Liver (tissue), 10 donors: ENCODE measurements at places on chromosomes 6 and 20.

DNA sequence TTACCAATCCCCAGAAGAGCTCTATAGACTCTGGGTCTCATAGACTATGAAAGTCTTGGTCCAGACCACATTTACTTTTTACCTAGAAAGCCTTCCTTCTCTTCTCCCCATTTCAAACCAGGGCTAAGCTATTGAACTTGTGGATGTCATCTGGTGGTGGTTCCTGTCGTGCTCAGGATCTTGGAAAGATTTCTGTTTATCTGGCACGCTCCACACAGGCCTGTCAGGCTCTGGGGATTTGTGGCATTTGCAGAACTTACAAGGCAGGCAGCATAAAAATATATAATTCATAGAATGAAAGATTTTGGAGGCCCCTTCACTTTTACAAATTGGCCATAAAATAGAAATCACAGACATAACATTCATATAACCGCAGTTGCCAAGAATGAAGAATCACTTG lies 188.1 kb downstream of the UST start:
- no peak for DNase-seq

GRCh38 chr20:50601511-50602431 lies 89.6 kb downstream of the RIPOR3 start:
- DNase-seq, result no peak

GRCh38 chr6:111727041-111727440 lies 121.4 kb upstream of the TRAF3IP2 start:
- no peak for DNase-seq

DNA sequence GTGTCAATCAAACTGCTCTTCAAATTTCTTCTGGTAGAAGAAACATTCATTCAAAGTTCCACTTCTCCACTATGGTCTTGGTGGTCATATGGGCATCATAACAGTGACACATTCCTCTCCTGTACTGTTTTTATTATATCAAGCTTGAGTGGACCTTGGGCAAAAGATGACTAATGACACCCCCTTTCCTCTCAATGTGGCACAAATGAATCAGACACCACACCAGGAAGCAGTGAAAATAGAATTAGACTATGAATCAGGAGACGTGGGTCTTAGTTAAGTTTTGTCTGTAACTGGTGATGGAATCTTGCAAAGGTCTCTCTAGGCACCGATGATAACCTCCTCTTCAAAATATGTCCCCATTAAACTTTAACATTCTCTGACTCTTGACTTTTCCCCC lies 9.0 kb upstream of the NRSN1 start:
- DNase-seq, result no peak

GRCh38 chr6:116471531-116471930 lies 10.4 kb downstream of the CALHM6 start:
- no peak for DNase-seq

DNA sequence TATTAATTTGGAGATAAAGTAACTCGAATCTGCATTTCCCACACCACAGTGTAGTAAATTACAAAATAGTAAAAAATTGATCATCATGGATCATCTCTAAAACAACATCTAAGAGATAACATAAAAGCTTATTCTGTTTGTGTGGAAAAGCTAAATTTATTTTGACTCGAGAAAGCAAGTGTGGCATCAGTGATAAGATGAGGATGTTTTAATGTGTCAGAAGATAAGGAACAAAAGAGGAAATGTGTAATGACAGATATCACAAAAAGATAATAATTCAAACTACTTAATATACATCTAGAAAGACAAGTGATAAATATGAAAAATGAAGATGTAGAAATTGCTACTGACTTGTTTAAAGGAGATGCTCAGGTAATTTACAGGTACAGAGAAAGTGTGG lies 74.1 kb downstream of the DNAH8 start:
- DNase-seq, result no peak

GRCh38 chr6:39330057-39330456 lies 7.6 kb upstream of the KCNK16 start:
- no peak for DNase-seq

DNA sequence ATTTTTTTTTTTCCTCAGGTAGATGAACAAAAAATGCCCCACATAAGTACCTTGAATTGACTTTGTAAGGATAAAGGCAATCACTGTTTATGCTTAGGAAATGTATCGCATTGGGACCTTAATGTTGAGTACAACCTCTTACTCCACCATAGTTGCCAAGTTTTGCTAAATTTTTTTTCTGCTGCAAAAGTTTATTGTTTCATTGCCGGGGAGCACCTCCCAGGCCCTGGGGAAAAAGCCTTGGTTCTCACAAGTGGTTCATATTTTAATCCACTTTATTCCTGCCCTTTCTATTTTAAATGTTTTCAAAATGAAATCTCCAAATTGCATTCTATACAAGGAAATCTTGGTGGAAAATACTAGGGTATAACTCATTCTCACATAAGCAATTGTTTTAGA lies 52.3 kb upstream of the UTRN start:
- DNase-seq, result no peak

- DNase-seq, result no peak
Measured at GRCh38 chr6:169988769-169989550, 237.5 kb downstream of the ERMARD start.

DNA sequence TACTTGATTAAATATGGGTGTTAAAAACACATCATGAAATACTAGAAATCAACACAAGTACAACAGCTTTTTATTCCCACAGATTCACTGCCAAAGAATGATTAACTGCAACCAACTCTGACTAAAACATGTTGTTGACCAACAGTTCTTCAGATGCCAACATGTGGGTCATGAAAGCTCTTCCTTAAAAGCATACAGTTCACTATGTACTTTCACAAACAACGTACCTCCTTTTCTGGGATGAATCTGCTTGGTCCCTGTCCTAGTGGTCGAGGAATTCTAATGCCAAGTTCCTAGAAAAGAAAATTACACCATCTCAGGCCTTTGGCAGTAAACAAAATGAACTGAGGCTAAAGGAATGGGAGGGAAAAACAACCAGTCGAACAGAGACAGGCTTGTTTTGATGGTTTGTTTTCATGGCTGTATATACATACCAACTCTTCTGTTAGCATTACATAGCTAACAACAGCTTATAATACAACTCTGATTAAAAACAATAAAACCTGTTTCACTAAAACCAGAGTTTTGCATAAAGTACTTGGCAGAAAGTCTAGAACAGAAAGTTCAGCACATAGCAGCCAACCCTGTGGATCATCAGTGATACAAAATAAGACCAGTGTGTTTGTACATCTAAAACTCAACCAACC lies 92.5 kb downstream of the SESN1 start:
- DNase-seq, result no peak

DNA sequence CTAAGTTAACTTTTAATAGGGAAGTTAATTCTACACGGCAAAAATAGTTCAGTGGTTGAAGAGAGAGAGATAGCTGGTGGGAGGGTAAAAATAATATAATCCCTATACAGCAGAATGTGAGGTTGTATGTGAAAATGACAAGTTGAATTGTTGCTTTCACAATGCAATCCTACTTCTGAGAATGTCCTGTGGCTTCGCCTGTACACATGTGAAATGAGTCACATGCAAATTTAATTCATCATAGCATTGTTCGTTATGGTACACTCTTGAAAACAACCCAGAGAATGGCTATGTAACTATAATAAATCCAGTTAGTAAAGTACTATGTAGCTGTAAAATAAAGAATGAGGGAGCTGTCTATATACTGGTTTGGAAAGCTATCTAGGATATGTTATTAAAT lies 46.0 kb upstream of the HINT3 start:
- DNase-seq, result no peak

DNA sequence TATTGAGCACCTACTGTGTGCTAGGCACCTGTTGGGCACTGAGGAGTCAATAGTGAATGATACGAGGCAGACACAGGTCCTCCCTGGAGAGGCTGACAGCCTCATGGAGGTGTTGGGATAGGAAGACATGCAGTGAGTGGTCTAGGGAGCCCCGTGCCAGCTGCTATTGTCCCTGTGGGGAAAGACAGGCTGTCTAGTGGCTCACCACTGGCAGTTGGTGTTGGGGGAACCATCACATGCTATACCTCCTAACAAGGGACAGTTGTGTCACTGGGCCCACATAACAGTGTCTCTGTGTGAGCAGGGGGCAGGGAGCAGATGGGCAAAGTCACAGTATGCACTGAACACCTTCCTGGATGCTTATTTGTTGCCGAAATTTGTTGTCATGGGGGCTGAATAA lies 45.9 kb upstream of the CTNNBL1 start:
- DNase-seq, result no peak

GRCh38 chr6:56551409-56552120 lies 91.1 kb downstream of the DST start:
- DNase-seq, result no peak

DNA sequence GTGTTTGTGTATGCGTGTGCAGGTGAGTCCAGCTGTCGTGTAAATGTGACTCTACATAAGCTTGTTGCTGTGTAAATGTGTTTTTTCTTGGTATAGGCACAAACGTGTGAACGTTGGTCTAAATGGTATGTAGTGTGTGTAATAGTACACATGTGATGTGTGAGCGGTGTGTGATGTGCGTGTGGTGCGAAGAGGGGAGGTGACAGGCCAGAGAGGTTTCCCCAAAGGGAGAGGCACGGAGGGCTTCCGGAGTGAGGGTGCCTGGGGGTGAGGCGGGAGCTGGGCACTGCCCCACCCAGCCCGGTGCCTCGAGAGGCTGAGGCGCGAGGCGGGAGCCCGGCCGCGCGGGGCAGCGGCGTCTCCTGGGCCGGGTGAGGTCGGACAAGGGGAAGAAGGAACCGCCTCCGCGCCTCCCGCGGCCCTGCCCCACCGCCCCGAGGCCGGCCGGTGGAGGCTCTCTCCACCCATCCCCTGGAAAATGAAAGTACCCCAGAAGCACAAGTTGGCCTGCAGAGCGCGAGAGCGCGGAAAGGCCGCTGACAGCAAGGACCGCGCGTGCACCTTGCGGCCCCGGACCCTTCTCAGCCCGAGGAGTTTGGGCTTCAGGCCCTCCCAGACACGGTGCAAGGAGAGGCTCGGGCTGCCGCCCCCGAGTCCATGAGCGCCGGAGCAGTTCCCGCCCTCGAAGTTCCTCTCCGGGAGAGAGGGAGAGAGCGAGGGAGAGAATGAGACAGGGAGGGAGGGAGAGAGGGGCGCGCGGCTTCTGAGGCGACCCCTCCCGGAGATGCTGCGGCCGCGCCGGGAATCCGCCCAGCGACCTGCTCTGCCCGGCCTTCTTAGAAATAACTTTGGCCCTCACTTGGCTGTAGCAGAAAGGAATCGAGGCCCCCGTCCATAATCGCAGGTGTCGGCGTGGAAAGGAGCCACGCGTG lies 43.2 kb upstream of the OSTM1 start:
- DNase-seq, result no peak

GRCh38 chr6:157302736-157303135 lies 20.6 kb downstream of the TMEM242 start:
- DNase-seq, result no peak
